Hematopoietic multipotent progenitor cell treated with erythropoietin and hydrocortisone succinate and interleukin-3 and kit ligand, for 8 days (in vitro differentiated cells): ENCODE measurements at places on chromosomes 5 and 9.

GRCh38 chr5:139985290-139985689 lies 57.8 kb downstream of the NRG2 start:
- no peak for DNase-seq

DNA sequence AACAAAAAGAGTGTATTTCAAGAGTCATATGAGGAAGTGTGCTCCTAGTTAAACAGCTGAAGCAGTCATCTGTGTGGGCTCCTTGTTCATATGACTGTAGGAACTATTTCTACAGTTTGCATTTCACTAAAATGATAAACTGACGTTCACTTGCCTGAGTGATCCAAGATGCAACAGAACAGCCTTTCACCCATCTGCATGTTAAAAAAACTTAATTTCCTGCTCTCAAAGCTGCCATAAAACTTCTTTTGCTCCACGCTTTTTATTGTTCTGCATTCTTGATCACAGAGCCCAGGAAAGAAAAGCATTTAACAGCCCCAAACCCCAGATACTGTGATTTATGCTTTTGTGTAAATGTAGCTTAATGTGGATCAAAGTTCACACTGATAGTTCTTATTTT lies 43.9 kb downstream of the ZNF608 start:
- DNase-seq: no peak

DNA sequence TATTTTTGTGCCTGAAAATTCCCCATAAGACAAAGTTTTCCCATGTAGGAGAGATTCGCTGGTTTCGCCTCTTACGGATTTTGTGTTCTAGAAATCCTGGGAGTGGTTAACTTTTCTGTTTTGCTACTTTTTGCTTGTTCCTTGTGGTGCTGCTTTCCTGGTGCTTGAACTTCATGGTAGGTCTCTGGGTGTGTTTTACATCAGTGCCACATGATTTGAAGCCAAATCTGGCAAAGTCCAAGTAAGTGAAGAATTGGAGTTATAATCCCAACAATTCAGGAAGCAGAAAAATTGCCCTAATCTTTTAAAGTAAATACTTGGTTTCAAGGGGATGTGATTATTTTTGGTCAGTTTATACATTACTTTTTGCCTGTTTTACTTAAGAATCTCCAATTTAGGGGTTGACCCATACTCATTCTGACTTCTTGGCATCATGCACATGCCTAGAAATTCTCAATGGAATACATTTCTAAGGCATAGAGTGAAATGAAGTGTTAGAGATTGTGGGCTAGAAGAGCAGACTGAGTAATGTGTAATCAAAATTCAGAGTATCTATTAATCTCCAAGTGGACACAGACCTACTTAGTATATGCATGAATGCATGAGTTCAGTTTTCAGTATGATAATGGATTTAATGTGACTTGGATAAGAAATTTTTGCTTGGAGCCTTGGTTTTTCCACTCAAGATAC lies 189.7 kb downstream of the CSNK1G3 start:
- no peak for DNase-seq

DNA sequence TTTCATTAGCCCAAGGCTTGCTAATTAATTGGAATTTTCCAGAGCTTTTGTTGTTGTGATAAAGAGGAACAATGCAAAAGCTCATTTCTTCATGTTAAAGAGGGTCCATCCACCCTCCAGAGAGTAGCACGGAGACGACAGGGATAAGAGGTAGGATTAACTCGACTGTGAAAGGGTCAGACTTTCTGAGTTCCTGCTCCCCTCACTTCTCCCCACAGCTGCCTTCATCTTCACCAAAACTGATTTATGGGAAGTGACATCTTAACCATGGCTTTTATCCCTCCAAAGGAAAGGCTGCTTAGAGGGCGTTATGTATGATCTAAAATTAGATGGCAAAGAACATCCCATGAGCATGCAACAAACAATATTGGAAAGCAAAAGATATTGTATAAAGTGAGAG lies 135.5 kb downstream of the GLIS3 start:
- no peak for DNase-seq

DNA sequence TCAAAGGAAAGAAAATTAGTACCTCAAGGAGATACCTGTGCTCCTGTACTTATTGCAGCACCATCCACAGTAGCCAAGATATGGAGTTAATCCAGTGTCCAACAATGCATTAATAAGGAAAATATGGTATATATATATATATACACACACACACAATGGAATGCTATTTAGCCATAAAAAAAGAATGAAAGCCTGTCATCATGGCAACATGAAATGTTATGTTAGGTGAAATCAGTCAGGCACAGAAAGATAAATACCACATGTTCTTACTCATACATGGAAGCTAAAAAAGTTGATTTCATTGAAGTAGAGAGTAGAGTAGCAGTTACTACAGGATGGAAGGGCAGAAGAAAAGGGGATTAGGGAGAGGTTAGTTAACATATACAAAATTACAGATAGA lies 601.5 kb downstream of the ANXA1 start:
- no peak for DNase-seq

DNA sequence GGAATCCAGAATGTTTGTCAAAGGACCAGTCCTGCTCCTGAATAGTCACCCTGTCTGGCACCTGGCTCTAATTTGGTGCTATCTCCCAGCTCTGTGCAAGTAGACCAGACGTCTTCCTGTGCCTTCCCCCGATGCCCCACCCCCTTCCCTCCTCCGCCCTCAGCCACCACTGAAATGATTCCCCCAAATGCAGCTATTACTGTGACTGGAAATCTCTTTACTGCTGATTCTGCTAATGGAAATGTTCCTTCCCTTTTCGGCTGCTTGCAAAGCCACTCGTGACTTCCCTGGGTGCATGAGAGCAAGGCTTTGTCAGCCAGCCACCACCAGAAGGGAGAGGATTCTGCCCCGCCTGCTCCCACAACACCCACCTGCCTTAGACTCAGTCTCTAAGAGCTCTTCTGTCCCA lies 11.4 kb downstream of the ASTN2 start:
- DNase-seq: no peak

DNA sequence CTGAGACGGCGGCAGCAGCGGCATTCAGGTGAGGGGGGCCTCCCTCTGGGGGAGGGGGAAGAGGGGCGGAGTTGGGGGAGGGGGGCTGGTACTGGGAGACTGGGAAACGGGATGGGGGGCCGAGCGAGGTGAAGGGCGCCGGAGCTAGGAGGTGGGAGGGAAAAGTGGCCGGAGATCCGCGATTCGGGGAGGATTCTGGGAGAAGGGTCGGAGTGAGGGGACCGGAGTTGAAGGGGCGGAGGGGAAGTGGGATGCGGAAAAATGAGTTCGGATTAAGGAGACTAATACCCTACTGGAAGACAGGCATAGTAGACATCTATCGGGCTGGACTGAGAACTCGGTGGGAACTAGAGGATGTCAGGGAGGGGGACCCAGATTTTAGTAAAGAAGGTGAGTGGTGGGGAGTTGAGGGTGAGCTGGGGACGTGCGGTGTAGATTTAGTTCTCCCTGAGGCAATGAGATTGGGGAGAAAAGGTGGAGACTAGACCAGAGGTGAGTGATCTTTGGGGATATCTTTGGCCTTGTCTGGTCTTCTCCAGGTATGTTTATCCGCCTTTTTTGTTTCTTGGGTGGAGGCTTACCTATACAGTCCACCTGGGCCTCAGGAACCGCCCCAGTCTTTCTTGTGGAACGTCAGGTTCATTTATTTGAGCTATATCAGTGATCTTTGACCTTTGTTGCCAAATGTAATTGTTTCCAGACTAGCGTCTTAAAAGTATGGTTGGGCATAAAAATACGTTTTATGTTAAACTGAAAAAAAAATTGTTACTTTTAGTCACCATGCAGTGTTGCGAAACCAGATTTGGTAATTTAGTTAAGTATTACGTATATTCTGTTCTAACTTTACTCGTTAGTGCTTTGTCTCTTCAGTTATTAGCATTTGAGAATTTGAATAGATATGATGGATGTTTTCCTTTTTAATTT lies 632 bp downstream of the UBAP1 start:
- no peak for DNase-seq

DNA sequence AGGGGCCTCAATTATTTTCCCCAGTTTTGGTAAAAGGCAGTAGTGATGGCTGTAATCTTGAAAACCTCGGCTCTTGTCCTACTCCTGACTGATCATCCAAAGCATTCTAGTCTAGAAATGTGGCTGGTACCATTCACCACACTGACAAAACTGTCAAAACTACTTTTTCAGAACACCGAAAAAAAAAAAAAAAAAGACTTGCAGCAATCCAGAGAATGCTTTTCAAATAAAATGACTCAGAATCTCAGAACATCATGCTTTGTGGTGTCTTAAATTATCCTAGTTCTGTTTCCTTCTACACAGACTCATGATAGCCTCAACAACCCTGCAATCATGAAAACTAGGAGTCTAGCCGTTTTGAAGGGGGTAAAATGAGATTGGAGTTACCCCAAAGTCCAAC lies 13.4 kb downstream of the SLC28A3 start:
- no peak for DNase-seq

DNA sequence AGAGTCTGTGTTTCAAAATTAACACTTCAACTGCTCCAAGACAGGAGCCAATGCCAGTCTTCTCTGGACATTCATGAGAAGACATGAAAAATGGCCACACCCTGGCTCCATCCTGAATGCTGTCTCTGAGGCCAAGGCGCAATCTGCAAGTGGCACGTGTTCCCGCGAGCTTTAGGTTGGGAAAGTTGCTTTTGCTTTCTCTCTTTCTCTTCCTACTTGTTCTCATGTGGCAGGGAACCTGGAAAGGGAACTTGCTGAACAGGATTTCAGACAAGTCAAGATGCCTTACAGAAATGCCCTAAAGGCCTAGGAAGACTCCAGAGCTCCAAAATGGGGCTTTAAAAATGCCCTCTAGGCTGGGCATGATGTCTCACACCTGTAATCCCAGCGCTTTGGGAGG lies 91.9 kb upstream of the OTULINL start:
- DNase-seq: no peak

GRCh38 chr5:15475367-15475766 lies 24.6 kb upstream of the FBXL7 start:
- DNase-seq: no peak

- DNase-seq: no peak
Observed at GRCh38 chr5:107365320-107366109, 305.2 kb downstream of the EFNA5 start.

DNA sequence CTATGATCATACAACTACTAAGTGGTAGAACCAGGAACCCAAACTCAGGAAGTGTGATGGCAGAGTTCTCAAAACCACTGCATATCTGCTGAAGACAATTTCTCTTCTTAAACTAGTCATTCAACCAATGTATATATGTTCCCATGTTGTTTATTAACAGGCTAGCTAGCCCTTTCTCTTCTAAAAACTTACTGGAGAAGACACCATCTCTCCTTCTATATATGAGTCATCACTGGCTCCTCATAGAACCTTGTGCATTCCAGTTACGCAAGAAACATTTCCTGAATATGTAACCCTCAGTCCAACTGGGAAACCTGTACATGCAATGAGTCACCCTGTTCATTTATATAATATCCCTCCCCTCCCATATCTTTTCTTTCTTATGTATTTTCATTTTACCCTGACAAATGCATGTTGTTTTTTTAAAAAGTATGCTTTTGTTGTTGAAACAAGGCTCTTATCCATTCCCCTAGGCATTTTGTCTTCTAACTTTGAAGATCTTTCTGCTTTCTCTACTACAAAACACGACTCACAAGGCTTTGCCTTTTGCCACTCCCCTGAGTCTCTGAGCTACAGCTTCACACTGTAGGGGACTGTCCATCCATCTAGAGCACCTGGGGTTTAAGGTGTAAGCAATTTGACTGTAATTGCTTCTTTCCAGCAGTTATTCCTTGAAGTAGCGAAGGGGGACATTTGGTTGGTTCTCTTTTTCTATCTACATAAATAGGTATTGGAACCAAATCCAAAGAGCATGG lies 119.5 kb downstream of the ANXA1 start:
- no peak for DNase-seq

GRCh38 chr9:11417782-11418181 lies 805.0 kb upstream of the PTPRD start:
- DNase-seq: no peak
